Natural killer cell (primary cell): ENCODE measurements at places on chromosomes 2 and 18.

GRCh38 chr18:11467611-11468010 lies 141.8 kb upstream of the SLC35G4 start:
- no peak overlapping the region for H3K4me3 ChIP-seq
- H3K36me3 ChIP-seq = no peaks in the 10 kb centered on the region
- no peaks in the 10 kb centered on the region for H3K4me1 ChIP-seq
- no peaks in the 10 kb centered on the region for H3K27me3 ChIP-seq
- no peak overlapping the region for H3K27ac ChIP-seq

GRCh38 chr18:55497825-55498403 lies 90.1 kb downstream of the TCF4 start:
- no peaks in the 10 kb centered on the region for H3K4me1 ChIP-seq
- no peak overlapping the region for H3K4me3 ChIP-seq
- H3K27me3 ChIP-seq = no peaks in the 10 kb centered on the region
- no peak overlapping the region for H3K27ac ChIP-seq
- no peaks in the 10 kb centered on the region for H3K36me3 ChIP-seq

DNA sequence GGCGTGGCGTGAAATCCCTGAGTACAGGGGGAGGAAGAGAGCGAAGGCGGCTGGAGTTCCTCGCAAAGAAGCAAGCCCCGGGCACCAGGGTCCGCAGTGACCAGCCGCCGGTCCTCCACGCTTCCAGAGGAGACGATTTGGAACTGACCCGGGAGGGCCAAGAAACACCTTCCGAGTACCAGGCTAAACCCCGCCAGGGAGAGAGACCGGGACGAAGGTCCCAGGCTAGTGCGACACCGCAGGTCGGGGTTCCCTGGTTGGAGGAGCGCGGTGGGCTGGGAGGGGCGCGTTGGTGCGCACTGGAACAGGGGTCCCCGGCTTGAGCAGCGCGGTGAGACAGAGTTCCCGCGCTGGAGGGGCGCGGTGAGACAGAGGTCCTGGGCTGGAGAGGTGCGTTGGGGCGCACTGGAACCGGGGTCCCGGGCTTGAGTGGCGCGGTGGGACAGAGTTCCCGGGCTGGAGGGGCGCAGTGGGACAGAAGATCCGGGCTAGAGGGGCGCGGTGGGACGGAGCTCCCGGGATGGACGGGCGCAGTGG lies 901 bp downstream of the WDFY1 start:
- H3K27ac ChIP-seq = peak overlapping the region; percentile 61
- no peaks in the 10 kb centered on the region for H3K27me3 ChIP-seq
- H3K4me3 ChIP-seq = peak overlapping the region; percentile 85
- no peak for DNase-seq

- peaks cover 30% of the 10 kb centered on the region for H3K4me1 ChIP-seq
- H3K27ac ChIP-seq = peak overlapping the region; percentile 88
- no peaks in the 10 kb centered on the region for H3K27me3 ChIP-seq
- no peak for DNase-seq
- H3K4me3 ChIP-seq = peak overlapping the region; percentile 81
Observed at GRCh38 chr2:20650393-20650876, 463 bp downstream of the HS1BP3 start.

- H3K27ac ChIP-seq = no peak overlapping the region
- no peak for DNase-seq
- H3K36me3 ChIP-seq = peaks cover 3% of the 10 kb centered on the region
- H3K4me3 ChIP-seq = no peak overlapping the region
- H3K27me3 ChIP-seq = no peaks in the 10 kb centered on the region
Observed at GRCh38 chr2:174120346-174120745, 128.0 kb downstream of the OLA1 start.

DNA sequence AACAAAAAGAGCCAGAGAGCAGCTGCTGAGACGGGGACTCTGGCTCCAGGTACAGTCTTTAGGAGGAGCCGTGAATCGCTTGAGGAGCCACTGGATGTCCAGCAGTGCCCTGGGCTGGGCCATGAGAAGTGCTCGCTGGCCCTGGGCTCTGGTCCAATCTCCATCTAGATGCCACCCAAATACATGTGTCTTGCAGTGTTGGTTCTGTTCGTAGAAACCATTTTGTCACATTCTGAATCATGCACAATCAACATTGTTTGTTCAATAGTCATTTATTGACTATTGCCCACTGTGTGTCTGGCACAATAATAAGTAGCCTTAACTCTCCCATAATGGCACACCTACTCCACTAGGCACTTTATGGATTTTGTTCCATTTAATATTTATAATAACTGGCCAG lies 26.1 kb downstream of the TYMS start:
- peaks cover 5% of the 10 kb centered on the region for H3K36me3 ChIP-seq
- no peak overlapping the region for H3K27ac ChIP-seq
- DNase-seq = no peak

- DNase-seq = no peak
- no peaks in the 10 kb centered on the region for H3K36me3 ChIP-seq
- H3K27me3 ChIP-seq = no peaks in the 10 kb centered on the region
- H3K4me1 ChIP-seq = no peaks in the 10 kb centered on the region
- H3K27ac ChIP-seq = no peak overlapping the region
- H3K4me3 ChIP-seq = no peak overlapping the region
Observed at GRCh38 chr2:28052691-28053090, 162.2 kb downstream of the BABAM2 start.

DNA sequence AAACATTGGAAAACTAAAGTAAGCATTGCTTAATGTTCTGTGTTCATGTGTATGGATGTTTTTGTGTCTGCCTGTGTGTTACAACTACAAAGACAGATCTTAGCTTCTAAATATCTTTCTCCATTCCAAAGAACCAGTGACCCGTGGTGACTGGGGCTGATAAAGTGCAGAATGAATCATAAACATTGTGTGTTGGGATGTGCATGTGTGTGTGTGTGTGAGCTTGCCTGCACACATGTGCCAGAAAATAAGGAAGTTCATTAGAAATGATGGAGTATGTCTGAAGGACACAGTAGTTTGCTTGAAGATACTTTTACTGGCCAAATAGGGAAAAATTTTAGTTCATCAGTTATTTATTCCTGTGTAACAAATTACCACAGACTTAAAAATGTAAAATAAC lies 756.6 kb upstream of the CELF4 start:
- H3K27me3 ChIP-seq = no peaks in the 10 kb centered on the region
- H3K27ac ChIP-seq = no peak overlapping the region
- no peaks in the 10 kb centered on the region for H3K4me1 ChIP-seq

DNA sequence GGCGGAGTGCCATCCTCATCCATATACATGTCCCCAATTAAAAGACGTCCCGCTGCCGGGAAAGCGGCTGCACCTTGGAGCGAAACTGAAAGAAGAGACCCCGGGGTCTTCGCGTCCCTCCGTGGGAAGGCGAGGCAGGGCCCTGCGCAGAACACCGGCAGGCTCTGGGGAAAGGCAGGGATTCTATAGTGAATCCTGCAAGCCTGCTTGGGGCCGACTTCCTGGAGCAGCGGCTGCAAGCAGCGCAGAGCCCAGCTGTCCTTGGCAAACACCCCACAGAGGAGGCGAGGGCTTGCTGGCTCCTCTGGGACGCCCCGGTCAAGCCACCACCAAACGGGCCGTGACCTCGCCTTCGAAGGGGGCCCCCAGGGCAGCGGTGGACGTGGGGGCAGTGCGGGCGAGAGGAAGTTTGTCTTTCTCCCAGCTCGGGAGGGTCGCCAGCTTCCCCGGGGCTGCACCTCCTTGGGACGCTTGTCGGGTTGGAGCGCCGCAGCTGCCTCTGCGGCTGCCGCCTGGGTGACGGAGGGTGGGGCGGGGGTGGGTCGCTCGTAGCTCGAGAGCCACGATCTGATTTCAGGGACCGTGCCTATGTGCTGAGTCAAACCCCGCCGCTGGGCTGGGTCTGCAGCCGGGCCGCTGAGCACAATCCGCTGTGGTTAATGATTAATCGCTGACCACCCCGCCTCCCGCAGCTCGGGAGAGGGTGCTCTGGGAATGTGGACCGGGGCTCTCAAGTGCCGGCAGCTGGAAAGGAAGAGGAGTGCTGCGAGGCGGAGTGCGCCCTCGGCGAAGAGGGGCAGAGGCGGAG lies 486 bp upstream of the GPR39 start:
- no peak overlapping the region for H3K27ac ChIP-seq
- H3K4me3 ChIP-seq = no peak overlapping the region
- peaks cover 5% of the 10 kb centered on the region for H3K27me3 ChIP-seq
- H3K4me1 ChIP-seq = no peaks in the 10 kb centered on the region

DNA sequence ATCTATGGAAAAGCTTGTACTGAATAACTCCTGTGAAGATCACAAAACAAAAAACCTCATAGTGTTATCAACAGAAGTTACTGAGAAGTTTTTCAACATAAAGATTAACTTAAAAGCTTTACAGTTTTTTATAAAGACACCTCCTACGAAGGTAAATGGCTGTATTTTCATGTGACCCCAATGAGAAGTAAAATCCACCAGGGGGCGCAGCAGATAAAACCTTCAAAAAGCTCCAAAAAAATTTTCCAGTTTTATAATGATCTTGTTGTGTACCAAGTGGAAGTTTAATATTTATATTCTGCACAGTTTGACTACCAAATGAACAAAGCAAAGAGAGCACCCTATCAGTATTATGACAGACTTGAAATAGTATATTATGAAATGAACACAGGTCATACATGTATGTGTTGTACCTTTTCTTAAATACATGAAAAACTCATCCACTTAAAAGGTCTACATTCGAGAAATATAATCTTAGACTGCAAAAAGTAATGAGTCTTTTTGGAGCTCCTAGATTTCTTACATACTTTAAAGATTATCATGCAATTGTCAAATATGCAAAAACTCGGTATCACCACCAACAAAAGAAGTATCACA lies 38.5 kb downstream of the PNO1 start:
- no peaks in the 10 kb centered on the region for H3K27me3 ChIP-seq
- peak; percentile 77 for DNase-seq
- H3K27ac ChIP-seq = no peak overlapping the region

- no peak for DNase-seq
- no peaks in the 10 kb centered on the region for H3K36me3 ChIP-seq
- no peak overlapping the region for H3K27ac ChIP-seq
- H3K27me3 ChIP-seq = no peaks in the 10 kb centered on the region
- H3K4me1 ChIP-seq = no peaks in the 10 kb centered on the region
- no peak overlapping the region for H3K4me3 ChIP-seq
Observed at GRCh38 chr18:31612124-31612523, 20.4 kb downstream of the TTR start.

- H3K4me1 ChIP-seq = no peaks in the 10 kb centered on the region
- no peak overlapping the region for H3K27ac ChIP-seq
- H3K27me3 ChIP-seq = no peaks in the 10 kb centered on the region
Observed at GRCh38 chr2:232793271-232793670, 16.9 kb upstream of the KCNJ13 start.

- H3K27me3 ChIP-seq = no peaks in the 10 kb centered on the region
- H3K4me1 ChIP-seq = no peaks in the 10 kb centered on the region
- no peak for DNase-seq
Observed at GRCh38 chr2:138922973-138923563, 142.9 kb upstream of the NXPH2 start.

DNA sequence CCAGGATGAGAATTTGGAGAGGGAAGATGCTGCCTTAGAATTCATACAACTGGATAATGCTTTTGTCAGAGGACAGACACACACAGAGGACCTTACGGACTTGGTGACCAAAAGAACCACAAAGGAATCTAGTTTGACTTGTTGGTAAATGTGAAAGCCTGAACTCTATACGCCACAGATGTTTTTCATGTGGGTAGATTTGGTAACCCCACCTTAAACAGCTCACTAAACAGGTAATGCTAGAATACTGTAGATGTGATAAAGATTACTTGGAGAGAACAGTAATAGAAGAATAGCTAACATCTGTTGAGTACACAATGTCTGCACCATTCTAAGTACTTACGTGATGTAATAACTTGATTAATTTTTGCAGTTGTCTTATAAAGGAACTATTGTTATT lies 24.1 kb downstream of the ANXA4 start:
- H3K36me3 ChIP-seq = no peaks in the 10 kb centered on the region
- no peak overlapping the region for H3K4me3 ChIP-seq
- peak overlapping the region; percentile 30 for H3K27ac ChIP-seq

GRCh38 chr2:214575030-214575429 lies 164.2 kb downstream of the VWC2L start:
- no peaks in the 10 kb centered on the region for H3K27me3 ChIP-seq
- no peak for DNase-seq
- H3K36me3 ChIP-seq = no peaks in the 10 kb centered on the region
- H3K27ac ChIP-seq = no peak overlapping the region
- H3K4me1 ChIP-seq = no peaks in the 10 kb centered on the region

- H3K27ac ChIP-seq = no peak overlapping the region
- peaks cover 23% of the 10 kb centered on the region for H3K4me1 ChIP-seq
- no peak overlapping the region for H3K4me3 ChIP-seq
- DNase-seq = no peak
Observed at GRCh38 chr2:205708231-205708631, 25.9 kb downstream of the NRP2 start.

DNA sequence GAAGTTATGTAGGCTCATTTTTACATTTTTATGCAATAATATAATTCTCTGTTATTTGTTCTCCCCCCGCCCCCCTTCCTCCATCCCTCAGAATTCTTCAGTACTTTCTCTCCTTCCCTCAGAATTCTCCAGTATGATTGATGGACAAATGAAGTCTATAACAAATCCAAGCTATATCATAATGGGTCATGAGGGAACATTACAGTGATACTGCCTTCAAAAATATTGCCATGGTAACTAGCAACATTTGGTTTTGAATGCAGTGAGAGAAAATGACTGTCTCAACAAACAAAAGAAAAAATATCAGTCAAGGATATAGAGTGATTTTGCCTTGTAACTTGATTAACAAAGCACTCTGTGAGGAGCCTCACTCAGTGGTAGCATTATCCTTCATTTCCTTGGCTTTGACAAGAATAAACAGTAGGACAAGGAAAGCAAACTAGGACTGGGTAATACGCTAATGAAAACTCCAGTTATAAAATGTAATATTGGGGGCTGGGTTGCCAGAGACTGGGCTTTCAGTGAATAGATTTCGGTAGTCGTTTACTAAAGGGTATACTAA lies 392.9 kb upstream of the CRIM1 start:
- H3K27ac ChIP-seq = no peak overlapping the region
- H3K27me3 ChIP-seq = no peaks in the 10 kb centered on the region
- H3K4me3 ChIP-seq = no peak overlapping the region

- no peak for DNase-seq
- peaks cover 5% of the 10 kb centered on the region for H3K4me1 ChIP-seq
- no peak overlapping the region for H3K27ac ChIP-seq
- no peaks in the 10 kb centered on the region for H3K27me3 ChIP-seq
- H3K4me3 ChIP-seq = no peak overlapping the region
Observed at GRCh38 chr2:216504376-216504762, 5.7 kb downstream of the RPL37A start.
